Inflammatory macrophage (primary cell): ENCODE measurements at places on chromosomes 7 and 10.
A peak's percentile ranks its signal among the peaks of the same experiment; 100 is the strongest.

DNA sequence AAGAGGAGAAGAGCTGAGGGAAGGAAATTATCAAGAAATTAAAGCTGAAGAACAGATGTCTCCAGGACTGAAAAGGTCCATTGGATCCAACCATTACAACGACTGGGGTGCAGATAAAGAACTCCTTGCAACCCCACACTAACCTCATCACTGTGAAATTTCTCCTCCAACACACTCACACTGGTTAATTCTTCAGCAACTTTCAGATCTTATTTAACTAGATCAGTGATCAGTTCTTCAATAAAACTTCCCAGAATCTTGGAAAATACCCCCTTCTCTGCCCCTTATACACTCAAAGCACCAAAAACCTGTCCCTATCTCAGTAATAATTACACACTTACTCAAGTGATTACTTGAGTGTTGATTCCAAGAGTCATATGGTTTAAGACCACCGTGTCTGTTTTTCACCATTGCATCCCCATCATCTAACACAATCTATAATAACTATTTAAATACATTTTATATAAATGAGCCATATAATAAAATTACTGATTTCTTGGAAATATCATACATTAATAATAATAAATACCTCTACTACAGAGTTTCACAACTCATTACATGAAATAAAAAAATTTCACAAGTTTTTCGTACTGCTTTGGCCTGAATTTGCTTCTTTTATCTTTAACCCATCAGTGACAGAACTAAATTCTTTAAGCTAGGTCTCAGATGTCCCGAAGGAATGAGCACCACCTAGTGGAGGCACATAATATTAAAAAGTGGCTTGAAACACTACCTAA lies 123.7 kb downstream of the MPP7 start:
- DNase-seq: peak; percentile 74

DNA sequence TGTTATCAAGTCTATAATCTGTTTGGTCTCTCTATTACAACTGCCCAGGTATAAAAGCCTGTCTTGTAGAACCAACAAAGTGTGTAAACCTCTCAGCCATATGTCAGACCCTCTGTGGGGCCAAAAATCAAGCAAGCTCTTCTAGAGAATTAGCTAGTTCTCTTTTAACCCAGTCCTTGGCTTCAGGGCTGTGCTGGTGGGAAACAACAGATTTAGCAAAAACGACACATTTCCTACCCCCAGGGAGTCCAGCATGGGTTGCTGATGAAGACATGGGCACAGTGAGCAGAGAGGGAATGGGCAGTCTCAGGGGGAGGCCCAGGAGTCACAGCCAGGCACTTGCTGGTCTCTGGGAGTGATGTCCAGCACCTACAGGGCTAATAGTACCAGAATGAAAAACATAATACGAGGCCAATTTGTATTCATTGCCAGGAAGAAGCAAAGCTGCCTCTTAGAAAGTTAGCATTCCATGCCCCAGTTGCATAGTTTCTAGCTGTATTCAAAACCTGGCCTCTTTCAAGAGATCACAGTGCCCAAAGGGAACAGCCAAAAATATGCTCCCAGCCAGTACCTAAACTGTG lies 80.1 kb downstream of the FRMD4A start:
- DNase-seq: no peak

DNA sequence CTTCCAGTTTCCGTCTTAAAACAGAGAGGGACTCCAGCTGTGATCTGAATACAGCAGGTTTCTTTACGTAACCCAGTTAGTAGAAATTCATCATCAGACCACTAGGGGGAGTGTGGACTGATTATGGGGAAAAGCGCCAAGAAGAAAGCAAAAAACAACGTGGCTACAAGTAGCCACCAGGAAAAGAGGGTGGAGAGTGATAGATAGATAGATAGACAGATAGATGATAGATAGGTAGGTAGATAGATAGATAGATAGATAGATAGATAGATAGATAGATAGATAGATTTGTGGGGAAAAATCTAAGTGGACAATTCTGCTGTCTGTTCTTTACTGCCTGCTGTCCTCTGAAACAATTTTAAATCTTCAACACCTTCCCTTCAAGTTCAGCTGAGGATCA lies 12.7 kb upstream of the AKR1B10 start:
- DNase-seq: peak; percentile 77

DNA sequence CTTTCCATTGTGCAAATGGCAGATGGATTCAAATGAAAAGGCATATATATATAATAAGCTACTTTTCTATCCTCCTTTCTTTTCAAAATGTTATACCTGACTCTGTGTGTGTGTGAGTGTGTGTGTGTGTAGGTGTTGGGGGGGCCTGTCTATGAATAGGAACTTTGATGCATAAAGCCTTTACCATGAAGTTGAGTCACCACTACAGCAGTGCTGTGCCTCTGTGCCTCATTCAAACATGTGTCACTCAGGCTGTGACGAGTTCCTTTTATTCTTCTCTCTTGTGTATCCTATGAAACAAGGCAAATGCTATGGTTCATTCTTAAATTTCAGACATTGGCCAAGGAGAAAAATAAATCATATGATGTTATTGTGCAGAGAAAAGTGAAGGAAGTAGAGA lies 52.7 kb upstream of the DKK1 start:
- DNase-seq: no peak

- DNase-seq: peak; percentile 79
Observed at GRCh38 chr7:28179120-28180030, 1.2 kb downstream of the JAZF1 start.

GRCh38 chr7:108452707-108453106 lies 3.5 kb downstream of the NRCAM start:
- DNase-seq: peak; percentile 27

GRCh38 chr10:120607710-120608703 lies 151.0 kb downstream of the PLPP4 start:
- no peak for DNase-seq

DNA sequence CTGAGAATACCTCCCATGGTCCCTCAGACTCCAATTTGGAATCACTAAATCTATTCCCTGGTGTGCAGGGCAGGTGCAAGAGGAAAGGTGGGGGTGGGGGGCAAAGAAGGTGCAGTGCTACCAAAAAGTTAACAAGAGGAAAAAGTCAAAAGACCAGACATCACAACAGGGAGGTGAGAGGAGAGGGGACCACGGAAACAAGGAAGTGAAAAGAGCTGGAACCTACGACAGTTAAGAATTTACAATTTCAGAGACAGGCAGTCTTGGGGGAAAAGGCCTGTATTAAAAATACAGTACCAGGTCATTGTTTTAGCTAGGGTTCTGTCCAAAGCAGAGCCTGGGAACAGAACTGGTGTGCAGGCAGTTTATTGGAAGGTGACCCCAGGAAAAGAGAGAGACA lies 14.6 kb downstream of the ITGB1 start:
- DNase-seq: no peak

DNA sequence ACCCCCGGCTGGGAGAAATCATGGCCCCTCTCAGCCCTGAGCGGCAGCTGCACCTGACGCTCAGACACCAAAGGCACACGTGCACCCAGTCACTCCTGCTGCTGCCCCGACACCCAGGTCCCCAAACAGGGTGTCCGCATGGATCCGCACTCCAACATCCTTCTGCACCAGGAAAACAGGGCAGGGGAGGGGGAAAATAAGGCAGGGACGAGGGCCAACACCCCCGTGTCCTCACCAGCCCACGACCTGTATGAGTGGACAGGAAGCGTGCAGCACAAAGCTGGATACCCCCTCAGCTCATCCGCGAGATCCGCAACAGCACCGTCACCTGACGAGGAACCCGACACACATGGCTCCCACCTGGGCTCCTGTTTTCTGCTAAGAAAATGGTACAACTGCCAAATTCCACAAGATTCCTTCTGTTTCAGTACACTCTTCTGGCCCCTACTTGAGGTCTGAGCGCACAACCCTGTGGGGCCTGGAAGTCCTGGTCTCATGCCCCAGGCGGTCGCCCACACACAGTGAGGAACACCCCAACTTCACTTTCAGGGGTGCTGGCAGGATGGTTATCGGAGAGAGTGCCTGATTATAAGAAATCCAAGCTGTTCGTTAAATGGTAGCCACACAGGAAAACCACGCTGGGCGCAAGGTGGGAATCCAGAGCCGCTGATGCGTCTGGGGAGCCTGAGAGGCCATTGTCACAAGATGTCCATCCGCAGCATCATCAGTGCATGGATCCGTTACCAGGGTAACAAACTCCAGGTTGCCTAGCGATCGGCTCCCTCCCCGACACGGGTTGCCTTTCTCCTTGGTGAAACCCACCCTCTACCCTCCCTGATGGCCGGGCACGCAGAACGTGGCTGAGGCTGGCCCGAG lies 63.6 kb downstream of the ZRANB1 start:
- DNase-seq: no peak

DNA sequence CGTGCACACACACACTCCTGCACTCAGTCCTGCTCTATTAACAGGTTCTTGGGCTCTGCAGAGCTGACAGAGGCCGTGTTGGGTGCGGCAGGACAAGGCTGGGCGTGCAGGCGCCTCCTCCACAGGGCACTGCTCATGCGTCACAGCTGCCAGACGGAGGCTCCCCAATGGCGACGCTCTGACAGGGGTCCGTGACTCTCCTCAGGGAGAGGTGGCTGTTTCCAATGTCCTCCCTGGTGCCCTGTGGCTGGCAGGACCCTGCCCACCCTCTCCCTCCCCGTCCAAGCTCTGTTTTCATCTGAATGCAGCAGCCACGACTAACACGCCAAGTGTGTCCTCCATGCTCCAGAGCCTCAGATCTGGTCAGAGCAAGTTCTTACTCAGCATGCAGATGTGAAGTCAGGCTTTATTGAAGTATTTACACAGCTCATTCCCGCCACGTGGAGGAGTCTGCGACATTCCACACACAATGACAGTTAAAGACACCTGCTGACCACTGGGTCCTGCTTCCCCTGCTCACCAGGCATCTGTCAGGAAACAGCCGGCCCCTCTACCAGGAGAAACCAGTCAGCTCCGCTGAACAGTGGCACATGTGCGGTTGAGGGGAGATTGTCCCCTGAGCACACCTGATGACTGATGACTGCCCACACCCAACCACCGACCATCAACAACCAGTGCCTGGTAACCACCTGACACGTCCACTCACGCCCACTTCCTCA lies 116.7 kb downstream of the VIPR2 start:
- no peak for DNase-seq

- no peak for DNase-seq
Observed at GRCh38 chr7:131357282-131357880, 29.7 kb downstream of the MKLN1 start.

DNA sequence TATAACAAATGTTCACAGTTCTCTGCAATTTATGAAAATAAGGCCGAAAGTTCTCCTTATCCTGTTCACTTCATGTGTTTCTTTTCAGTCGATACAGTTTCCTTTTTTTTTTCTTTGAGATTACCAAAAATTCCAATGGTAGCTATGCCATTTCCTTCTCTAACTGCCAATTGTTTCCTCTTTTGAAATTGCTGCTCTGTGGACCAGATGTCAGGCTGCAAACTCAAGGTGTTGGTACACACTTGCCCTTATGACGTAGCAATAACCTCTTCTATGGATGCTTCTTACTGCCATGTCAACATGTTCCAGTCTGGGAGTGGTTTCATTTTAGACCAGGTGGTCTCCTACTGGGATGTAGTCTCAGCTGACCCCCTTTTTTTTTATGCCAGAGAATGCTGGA lies 52.9 kb downstream of the CASD1 start:
- no peak for DNase-seq
